ENCODE measurements at places on chromosomes 4 and X. TPM values are rescaled to one million over a fixed set of nuclear protein-coding genes. Genes with fewer than 3 reads are reported as not detected.
A peak's percentile ranks its signal among the peaks of the same experiment; 100 is the strongest.

WNK3 gene
- total RNA-seq = 0.64 TPM

TLR7 gene
- total RNA-seq = not detected

CXorf58 gene
- total RNA-seq = not detected

TSPAN6 gene
- 44.5 TPM for total RNA-seq

BTK gene
- total RNA-seq = not detected

ANXA3 gene
- 27.4 TPM for total RNA-seq

PABPC1L2B gene
- total RNA-seq = not detected

GRCh38 chr4:1177274-1178141 lies 5.1 kb upstream of the SPON2 start:
- DNase-seq = peak; percentile 47

DNA sequence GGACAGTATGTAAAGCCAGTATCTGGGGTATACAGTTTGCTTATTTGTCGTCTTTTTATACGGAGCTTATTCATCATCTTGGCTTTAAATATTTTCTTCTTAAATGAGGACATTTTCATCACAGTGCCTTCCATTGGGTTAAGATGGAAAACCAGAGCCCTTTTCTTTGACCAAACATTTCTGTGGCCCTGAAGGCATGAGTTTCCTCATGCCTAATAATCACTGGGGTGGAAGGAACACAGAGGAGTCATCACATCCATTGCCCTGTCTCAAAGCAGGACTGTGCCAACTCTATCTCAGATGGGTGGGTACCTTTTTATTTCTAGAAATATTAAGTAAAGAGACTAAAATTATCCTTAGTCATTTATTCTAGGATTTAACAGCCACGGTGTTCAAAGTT lies 40.0 kb downstream of the CHRDL1 start:
- no peak for DNase-seq

GRCh38 chr4:70994069-70994366 lies 569 bp downstream of the DCK start:
- no peak for DNase-seq

- DNase-seq = no peak
Observed at GRCh38 chr4:76874176-76874575, 23.8 kb downstream of the SOWAHB start.

GRCh38 chr4:159239629-159240028 lies 136.8 kb downstream of the RAPGEF2 start:
- no peak for DNase-seq

- no peak for DNase-seq
Observed at GRCh38 chr4:38309471-38309870, 349.3 kb downstream of the PTTG2 start.

- no peak for DNase-seq
Observed at GRCh38 chr4:99852199-99852749, 35.6 kb downstream of the DAPP1 start.

DNA sequence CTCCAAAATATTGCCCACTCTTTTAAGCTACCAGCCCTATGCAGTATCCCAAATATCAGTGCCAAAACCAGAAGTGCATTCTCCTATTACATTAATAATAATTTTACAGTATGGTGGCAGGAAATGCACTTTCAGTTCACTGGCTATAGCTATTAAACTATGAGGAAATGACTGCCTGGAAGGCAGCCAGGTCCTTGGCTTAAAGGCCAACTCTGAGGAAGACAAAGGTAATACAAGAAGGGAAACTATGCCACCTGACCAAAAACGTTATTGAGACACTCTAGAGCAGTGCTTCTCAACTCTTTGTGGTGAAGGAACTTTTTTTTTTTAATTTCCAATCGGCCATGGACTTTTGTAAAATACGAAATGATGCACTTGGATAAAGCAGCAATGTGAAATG lies 133.6 kb upstream of the VAMP7 start:
- DNase-seq = no peak

DNA sequence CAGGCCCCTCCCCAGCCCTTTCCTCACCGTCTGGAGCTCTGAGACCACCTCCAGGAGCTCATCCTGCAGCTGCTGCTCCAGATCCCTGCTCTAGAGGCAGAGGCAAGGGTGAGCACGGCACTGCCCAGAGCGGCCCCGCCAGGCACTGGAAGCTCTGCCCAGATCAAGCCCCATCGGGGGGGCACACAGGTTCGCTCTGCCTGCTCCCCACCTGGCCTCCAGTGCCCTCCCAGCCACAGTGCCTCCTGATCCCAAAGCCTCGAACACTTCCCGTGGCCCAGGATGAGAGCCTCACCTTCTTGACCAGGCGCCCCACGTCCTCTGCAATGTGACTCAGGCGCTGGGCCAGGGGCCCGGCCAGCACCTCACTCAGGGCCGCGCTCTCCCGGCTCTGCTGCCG lies 5.0 kb downstream of the ARHGAP4 start:
- DNase-seq = no peak

DNA sequence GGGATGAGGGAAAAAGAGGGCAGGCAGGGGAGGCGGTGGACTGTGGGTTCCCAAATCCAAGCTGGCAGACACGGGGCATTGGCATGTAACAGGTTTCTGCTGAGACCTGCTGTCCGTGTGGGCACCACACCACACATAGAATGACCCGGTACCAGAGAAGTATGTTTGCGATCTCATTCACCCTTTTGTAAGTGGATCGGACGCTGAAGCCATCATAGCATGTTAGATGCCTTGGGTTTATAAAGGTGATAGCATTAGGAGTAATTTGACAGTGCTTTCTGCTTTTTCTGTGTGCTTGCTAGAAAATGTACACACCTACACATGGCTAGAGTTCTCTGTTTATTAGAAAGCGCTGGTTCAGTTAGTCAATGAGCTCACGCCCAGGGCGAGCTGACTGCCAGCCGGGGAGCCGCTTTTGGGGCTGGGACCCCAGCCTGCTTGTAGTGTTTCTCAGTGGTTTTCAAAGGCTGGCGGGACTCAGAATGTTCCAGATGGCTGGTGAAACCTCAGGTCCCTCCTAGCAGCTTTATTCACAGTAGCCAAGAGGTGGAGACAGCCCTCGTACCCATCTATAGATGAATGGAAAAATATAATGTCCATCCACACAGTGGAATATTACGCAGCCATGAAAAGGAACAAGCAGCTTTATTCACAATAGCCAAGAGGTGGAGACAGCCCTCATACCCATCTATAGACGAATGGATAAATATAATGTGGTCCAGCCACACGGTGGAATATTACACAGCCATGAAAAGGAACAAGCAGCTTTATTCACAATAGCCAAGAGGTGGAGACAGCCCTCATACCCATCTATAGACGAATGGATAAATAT lies 579 bp downstream of the IL3RA start:
- no peak for DNase-seq

DNA sequence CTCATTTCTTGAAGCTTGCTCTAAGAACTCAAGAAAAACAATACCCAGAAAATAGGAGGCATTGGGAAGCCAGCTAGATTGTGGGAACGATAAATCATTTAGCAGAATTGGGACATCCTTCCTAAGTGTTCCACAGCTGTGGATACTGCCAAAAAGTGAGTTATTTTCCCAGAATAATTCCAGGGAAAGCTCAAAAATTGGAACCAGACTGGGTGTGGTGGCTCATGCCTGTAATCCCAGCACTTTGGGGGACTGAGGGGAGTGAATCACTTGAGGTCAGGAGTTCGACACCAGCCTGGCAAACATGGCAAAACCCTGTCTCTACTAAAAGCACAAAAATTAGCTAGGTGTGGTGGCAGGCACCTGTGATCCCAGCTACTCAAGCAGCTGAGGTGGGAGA lies 68.2 kb upstream of the GK2 start:
- DNase-seq = no peak

GRCh38 chr4:137961051-137961438 lies 281.1 kb downstream of the SLC7A11 start:
- peak; percentile 84 for DNase-seq

GRCh38 chr4:28508636-28509035 lies 1648.0 kb downstream of the STIM2 start:
- DNase-seq = no peak

GRCh38 chrX:3990569-3990968 lies 277.1 kb upstream of the PRKX start:
- DNase-seq = no peak
